Activated CD4-positive, alpha-beta T cell treated with anti-CD3 and anti-CD28 coated beads, Interleukin-2, amount 50 U/mL, for 4 hours (primary cell): ENCODE measurements at places on chromosomes 7 and 10.
A peak's percentile ranks its signal among the peaks of the same experiment; 100 is the strongest.

DNA sequence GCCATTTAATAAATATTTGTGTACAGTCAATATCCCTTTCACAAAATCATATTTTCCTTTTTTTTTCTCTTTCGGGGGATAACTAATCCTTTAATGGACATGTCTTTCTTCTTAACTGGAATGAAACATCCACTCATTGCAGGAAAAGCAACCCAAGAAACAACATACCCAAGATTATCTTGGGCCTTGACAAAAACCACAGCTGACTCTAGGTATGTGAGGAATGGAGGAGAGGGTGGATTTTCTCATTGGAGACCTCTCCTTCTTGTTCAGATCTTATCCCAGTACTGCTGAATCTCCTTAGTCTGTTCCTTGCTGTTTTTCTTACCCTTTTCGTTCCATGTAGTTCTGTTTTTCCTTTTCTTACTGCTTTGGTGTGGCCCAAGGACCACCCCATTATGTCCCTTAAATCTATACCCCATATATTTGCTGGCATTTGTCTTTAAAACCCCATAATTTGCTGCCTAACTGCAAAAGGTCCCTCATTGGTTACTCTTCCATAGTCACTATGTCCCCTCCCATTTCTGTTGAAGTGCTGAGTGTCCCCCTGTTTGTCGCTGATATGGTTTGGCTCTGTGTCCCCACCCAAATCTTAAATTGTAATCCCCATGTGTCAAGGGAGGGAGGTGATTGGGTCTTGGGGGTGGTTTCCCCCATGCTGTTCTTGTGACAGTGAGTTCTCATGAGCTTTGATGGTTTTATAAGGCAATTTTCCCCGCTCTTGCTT is 6.8 kb upstream of the CDK6 start:
- DNase-seq, result no peak

- DNase-seq, result no peak
These were observed 949.4 kb upstream of the POT1 start for GRCh38 chr7:125878988-125879387.

DNA sequence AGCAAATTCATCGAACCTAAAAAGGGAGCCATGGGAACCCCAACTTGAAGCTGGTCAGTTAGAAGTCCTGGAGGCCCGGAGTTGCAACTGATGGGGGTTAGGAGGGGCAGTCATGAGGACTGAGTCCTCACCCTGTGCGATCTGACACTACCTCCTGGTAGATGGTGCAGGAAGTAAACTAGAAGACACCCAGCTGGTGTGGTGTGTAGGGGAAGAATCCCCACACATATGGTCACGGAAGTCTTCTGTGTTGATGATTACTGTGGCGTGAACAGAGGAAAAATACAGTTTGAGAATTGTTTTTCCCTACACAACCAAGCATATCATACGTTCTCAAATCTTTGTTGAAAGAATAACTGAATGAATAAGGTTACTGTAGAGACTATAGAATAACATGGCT is 164.6 kb upstream of the KCTD7 start:
- DNase-seq, result no peak

GRCh38 chr7:140723006-140723405 is 26.5 kb downstream of the NDUFB2 start:
- peak; percentile 15 for DNase-seq

DNA sequence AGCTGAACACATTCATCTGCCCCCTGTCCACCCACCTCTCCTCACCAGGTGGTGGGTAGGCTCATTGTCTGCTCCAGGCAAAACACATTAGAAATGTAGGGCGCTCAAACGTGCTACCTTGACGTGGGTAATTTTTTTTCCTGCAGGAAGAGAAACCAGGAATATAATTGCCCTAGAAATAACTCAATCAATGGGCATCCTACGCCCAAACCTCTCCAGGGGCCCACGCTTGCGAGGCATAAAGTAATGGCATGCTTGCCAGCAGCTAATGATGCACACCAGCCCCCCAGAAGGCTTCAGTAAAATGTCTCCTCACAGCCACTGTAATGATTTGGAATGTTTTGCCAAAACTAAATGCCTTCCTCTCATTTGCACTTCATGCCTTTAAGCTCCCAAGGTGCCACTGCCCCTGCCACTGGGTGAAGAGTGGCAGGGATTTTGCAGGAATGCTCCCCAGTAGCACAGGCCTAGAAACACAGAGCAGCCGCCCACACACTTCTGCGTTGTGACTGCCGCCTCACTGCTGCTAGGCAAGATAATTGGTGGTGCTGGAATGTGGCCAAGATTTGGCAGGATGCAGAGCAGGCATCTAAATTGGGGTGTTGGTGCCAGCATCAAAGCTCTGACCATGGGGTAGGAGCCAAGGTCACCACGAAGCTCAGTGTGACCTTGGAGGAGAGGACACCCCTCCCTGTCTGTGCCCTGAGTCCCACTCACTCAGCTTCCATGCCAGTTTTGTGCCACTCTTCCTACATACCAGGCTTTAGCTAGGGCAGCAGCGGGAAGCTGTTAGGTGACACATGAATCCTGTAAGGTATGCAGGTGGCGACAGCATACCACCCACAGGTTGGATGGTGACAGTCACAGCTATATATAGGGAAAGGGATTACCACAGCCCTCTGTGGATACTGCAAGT is 48.7 kb upstream of the PPP1R3C start:
- DNase-seq, result no peak

DNA sequence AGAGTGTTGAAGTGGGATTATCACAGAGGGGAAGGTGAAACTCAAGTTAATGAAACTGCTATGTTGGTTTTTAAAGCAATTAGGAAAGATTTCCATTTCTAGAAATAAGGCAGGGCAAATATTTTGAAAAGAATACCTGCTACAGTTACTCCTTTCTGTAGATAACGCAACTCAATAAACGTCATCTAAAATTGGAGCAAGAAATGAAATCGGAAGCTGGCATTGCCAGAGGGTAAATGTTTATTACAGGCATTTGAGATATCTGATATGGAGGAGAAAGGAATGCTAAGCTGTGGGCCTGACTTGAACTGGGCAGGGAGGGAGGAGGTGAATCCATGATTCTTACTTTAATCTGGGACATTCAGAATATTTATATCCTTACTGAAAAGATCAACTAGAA is 217.0 kb upstream of the ADARB2 start:
- DNase-seq, result no peak

DNA sequence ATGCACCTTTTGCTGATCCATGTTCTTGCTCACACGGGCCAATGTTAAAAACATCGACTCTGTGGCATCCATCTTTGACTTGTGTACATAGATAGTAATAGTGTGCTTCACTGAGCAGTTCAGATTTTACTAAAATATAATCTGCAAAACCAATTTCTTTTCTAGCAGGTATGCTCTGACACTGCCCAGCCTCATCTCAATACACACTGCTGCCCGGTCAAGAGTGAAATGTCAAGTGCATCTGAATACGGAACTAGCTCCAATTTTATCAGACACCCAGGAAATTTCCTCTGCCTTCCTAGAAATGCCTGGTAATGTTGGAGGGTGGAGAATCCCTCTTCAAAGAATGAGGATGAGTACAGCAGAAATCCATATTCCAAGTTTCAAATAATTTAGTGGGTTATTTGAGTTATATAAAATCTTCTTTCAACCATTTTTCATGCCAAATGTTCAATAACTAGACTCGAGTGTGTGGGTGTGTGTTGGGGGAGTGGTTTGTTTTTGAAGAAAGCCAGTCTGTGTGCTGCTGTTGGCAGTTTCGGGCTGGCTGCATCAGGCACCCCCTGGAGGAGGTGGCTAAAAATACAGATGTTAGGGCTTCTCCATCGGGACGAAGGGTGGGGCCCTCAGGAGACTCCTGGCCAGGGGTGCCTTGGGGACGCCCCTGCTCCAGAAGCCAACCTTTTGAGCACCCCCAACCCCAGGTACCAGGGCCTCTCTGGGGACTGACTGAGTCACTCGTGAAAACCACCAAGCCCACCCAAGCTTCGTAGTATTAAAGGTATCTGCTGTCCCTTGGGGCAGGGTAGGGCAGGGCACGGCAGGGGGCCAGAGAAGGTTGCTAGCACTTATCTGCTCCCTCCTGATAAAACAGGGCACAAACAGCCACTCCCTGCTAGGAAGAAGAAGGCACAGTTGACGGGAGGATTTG is 15.4 kb downstream of the CTBP2 start:
- no peak for DNase-seq

- DNase-seq, result no peak
These were observed 26.1 kb downstream of the MYPN start for GRCh38 chr10:68135362-68135761.

DNA sequence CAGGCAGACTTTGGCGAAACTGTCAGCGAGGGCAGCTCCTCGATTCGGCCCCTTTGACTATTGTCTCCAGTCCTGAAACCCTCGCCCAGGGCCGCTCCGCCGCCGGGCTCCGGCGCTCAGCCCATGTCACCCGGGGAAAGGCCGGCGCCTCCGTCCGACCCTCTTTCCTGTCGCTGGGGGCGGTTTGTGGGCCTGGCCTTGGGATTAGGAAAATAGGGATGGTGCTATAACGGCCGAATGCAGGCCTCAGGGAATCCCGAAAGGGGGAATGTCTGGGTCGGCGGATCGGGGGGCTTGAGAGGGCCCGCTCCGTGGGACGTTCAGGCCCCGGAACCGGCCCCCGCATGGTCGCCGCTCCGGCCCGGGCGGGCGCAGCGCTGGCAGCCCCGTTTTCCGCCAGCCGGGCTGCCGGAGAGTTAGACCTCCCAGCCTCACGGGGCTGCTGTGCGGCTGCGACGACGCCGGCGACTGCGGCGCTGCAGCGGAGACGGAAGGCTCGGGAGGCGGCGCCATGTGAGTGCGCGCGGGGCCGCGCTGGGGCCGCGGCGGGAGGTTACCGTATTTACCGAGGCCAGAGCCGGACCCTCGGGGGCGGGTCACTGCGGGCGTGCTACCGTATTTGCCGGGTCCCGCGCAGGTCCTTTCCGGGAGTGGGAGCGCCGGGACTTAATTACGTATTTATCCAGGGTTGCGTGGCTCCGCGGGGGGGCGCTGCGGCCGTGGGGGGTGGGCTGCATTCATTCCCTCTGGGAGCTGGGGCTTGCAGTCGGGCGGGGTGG is 25.9 kb downstream of the ZNF775 start:
- peak; percentile 57 for DNase-seq
